ENCODE measurements at places on chromosomes 2 and 18.

- no peak for DNase-seq
These were observed 69.3 kb downstream of the KCNG2 start for GRCh38 chr18:79866889-79867574.

DNA sequence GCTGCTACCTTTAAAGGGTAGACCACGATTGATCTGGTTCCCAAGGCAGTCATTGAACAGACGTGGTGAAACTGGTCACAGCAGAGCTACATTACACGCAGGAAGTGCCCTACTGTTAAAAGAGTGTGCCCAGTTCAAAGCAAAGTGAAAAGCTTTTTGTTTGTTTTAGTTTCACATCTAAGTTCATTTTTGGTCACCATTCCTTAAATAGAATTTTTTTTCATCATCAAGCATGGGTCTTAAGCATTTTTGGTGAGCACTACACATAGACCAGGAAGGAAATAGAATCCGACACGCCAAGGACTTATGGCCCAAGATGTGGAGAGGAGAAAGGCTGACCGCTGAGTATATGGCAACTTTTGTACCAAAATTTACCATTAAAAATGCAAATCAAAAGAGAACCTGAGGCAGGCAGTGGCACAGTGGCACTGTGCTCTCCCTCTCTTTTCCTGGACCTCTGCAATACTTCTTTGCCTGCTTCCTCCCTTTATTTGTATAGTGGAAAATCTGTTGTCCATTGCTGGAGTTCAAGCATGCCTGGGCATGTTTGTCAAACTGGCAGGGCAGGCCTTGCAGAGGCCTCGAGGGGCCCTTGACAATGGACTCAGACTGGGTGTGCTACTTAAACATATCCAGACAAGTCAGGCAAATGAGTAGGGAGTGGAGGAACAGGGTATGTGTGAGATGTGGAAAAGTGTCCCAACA is 42.6 kb upstream of the HNRNPA3 start:
- no peak for DNase-seq

GRCh38 chr2:1688161-1688560 is 56.2 kb downstream of the PXDN start:
- no peak for DNase-seq

DNA sequence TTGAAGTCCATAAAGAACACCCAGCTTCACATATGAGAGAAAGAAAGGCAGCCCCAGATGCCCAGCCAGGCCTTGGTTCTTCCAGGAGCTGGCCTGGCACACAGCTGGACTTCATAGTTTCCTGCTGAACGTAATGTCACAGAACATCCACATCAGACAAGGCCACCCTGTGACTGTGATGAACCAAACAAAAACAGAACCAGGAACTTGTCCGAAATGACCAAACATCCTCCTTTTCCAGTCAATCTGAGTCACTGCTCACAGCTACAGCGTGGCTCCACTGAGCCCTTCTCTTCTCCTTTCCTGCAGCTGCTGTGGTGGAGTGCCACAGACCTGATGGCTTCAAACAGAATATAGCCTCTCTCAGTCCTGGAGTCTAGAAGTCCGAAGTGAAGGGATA is 45.4 kb upstream of the PAPOLG start:
- no peak for DNase-seq

GRCh38 chr2:240201866-240202265 is 61.4 kb upstream of the OTOS start:
- no peak for DNase-seq

DNA sequence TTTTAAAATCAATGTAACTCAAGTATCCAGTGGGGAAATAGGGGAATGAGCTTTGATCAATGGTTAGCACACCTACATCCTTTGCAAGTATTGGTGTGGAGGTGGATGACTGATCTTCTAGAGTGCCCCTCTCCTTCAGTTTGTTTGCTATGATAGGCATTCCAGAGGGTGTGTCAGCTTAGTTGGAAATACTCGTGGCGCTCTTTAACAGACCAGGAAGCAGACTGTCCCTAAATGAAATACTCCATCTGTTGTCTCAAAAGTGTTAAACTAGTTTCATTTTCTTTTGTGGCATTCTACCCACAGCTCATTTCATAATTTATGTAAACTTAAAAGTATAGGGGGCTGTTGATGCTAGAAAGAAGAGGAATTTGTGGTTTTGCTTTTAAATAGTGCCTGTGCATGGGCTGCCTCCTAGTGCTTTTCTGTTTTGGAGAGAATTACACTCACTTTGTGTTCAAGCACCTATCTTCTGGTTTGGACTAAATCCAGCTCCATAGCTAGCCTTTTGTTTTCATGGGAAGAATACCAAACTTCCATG is 66.2 kb downstream of the STAT1 start:
- no peak for DNase-seq

GRCh38 chr18:72122103-72122502 is 422.0 kb downstream of the CBLN2 start:
- no peak for DNase-seq

- peak; percentile 36 for DNase-seq
These were observed 24.6 kb downstream of the MAIP1 start for GRCh38 chr2:199979832-199980628.

DNA sequence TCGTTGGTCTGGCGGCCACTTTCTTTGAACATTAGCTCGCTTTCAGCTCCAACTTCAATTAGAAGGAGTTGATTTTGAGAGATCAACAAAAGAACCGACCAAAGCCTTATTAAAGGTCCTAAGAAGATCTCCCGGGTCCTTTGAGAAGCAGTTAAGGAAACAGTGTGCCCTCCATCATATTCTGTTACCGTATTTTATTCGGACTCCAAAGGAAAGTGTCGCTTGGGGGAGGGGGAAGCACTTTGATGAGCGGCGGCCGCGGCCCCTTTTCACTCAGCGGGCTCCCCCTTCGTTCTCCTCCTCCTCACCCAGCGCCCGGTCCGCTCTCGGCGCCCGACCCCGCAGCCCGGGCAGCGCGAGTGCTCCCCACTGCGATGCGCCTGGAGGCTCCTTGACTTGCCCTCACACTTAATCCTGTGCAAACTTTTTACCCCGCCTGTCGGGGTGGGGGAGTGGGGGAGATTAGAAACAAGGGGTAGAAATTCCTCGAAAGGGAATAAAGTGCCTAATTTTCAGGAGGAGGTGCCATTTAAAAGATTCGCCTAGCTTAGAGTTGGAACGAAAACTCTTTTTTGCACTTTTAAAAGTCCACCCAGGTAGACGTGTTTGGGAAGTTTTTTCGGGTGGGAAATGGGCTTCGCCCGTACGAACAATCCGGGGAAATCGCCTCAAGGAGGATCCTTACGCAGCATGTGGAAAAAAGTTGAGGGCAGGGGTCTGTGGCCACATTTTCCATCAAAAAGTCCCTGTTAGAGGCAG is 1.2 kb upstream of the OTX1 start:
- DNase-seq, result no peak

- DNase-seq, result no peak
These were observed 8.4 kb downstream of the KCNIP3 start for GRCh38 chr2:95305380-95306061.

DNA sequence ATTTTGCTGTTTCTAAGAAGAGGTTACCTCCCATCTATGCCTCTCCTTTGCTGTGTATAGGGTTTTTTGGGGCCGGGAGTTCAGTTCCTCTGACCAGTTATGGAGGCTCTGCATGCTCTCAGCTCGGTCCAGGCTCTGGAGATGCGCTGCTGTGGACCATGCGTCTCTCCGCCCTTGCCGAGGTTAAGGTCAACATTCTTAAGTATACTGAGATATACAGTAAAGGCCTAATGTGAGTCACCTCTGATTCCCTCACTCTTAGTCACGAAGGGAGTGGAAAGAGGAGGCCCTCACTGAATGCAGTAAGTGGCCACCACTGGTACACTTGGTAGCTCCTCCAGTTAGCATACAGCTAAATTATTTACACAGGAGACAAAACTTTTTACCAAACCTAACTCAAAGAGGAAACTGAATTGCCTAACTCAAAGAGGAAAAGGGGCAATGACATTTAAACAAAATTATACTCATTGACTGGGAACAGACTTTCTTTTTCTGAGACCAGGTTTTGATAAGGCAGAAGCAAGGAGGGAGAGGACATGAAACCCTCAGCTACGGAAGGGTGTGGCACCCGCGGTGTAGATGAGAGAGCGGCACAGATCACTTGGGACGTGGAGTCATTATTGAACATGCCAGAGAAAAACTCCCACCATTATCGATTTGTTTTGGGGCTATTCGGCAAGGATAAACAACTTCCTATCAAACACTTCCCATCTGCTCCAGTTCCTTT is 98.7 kb downstream of the COPS8 start:
- no peak for DNase-seq

DNA sequence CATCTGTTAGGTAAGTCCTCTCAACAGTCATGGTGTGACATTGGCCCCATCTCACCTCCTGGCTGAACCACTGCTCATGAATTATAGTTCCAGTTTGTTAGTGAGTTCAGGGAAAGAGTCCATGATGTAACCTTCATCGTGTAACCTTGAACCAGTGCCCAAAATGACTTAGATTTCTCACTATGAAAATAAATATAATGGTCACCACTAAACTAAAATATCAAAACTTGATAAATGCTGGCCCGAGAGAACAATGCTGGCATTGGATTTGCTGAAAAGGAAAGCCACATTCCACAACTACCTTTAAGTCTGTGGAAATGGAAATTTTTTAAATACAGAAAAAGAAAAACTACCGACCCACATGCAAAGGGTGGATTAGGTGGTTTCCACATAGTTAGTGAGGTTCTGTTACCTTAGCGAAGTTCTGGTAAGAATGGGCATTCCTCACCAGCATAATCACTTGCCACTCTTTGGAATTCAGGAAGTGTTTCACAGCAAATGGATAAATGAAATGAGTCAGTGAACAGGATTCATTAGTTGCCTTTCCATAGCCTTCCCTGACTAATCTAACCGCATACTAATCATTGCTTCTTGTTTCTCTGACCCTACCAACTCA is 133.9 kb upstream of the CTAGE1 start:
- DNase-seq, result no peak

DNA sequence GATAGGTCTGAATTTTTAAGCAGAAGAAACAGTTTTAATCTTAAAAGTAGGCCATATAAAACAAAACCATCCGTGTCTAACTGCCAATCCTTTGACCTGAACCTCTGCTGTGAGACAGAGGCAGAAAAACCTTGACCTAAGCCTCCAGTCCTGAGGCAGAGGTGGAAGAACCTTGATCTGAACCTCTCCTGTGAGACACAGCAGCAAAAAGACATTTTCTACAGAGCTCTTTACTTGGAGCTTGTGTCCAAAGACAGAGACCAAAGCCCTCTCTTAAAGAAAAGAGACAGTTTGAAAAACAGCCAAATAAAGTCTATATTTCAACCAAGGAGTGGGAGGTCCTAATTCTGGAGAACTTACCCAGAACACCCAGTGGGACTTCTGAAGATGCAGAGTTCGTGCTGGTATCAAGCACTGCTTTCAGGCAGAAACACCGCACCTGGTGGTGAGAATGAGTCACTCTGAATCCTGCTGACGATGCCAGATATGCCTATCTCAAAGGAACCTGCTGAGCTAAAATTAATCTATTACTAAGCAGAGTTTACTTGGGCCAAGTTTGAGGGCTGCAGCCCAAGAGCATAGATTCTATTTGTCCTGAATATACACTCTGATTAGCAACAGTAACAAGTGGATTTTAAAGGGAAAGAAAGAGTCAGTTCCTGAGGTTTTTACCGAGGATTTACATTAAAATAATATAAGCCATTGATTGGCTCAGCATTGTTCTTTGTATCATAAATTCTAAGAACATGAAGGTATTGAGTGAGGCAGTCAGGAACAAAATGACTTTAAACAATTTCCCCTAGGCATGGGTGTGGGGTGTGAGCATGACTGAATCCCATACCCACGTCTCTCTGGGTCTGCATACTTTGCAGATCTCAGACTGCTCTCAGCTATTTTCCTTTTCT is 806.4 kb downstream of the TRIB2 start:
- no peak for DNase-seq

DNA sequence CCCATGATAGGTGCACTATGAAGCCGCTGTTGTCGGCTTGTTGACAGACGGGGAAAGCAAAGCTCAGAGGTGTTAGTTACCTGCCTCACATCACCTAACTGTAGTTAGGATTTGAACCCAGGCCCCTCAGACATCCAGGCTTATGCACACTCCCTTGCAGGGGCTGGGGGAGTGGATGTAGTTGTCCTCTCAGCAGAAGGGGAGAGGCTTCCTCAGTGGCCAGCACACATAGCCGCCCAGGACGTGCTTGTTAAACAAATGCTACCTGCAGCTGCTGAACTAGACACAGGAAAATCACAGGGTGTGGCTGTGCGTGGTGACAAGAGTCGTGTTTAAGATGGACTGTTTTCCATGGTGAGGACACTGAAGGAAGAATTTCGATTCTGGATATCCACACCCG is 39.2 kb downstream of the GREB1 start:
- no peak for DNase-seq

DNA sequence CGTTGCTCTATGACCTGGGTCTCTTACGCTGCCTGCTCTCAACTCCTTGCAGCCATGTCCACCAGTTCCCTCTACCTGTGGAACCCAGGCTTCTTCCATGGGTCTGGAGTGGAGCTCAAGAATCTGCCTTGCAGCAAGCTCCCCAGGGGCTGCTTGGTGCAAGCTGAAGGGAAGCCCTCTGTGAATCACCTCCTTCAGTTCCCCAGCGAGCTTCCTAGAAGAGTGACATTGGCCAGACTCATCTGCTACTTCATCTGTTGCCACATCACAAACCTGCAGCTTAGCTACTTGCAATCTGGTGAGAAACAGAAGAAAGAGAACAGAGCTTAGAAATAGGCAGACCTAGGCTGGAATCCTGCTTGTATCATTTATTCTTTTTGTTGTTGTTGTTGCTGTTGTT is 9.8 kb upstream of the EFR3B start:
- DNase-seq, result no peak

DNA sequence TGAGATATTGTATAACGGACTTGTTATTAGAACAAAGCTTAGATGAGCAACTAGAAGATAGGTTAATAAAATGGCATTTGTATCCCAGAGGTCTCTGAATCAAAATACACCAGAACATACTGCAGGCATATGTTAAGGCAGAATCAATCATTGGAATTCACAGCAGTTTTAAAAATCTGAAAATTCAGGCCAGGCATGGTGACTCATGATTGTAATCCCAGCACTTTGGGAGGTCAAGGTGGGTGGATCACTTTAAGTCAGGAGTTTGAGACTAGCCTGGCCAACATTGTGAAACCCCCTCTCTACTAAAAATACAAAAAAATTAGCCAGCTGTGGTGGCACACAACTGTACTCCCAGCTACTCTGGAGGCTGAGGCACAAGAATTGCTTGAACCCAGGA is 405.2 kb downstream of the ZEB2 start:
- no peak for DNase-seq

DNA sequence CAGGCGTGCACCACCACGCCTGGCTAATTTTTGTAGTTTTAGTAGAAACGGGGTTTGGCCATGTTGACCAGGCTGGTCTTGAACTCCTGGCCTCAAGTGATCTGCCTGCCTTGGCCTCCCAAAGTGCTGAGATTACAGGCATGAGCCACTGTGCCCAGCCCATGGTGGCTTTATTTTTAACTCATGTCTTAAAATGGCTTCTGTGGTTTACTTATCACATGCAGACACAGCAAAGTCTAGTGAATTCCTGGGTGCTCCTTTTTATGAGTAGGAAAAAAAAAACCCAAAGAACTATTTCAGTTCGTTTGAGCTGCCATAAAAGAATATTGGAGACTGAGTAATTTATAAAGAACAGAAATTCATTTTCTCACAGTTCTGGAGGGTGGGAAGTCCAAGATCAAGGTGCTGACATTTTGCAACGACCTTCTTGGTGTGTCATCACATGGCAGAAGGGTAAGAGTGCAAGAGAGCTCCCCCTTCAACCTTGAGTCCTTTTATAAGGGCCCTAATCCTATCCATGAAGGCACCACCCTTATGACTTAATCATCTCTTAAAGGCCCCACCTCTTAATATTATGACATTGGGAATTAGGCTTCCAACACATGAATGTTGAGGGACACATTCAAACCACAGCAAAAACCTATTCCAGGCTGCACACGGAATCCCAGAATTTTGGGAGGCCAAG is 12.6 kb upstream of the REL start:
- no peak for DNase-seq

- DNase-seq, result no peak
These were observed 34.1 kb downstream of the TANC1 start for GRCh38 chr2:159002462-159003111.
